Stromal cell of bone marrow (primary cell): ENCODE measurements at places on chromosomes 11 and 22.

DNA sequence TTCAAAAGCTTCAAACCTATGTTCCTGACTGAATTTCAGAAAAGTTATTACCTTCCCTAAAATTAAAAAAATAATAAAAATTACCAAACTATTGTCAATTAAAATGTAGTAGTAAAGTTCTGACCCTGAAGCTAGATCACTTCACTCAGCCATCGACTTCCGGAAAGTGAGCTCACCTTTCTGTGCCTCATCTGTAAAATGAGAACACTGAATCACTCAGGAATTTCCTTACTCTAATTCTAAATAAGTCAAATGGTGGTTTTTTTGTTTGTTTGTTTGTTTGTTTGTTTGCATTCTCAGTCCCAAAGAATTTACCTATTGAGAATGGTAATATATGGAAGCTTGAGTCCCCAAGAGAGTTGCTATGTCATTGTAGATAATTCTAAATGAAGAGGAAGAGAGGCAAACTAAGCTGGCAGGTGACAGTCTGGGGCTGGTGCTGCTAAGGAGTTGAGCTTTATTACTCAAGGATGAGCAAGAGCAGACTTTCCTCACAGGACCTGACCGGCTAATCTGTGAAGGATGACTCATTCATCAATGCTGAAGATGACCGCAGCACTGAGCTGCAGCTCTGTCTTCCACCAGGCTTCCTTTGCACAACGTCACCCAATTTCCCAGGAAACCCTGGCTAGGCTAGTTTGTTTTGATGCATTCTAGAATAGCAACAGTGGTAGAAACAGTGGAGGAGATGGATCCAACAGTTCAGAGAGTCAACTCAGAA, 248.8 kb downstream of the RAB38 start:
- peak; percentile 38 for DNase-seq

- DNase-seq: no peak
These were observed 5.0 kb upstream of the SERHL2 start for GRCh38 chr22:42548597-42549330.

DNA sequence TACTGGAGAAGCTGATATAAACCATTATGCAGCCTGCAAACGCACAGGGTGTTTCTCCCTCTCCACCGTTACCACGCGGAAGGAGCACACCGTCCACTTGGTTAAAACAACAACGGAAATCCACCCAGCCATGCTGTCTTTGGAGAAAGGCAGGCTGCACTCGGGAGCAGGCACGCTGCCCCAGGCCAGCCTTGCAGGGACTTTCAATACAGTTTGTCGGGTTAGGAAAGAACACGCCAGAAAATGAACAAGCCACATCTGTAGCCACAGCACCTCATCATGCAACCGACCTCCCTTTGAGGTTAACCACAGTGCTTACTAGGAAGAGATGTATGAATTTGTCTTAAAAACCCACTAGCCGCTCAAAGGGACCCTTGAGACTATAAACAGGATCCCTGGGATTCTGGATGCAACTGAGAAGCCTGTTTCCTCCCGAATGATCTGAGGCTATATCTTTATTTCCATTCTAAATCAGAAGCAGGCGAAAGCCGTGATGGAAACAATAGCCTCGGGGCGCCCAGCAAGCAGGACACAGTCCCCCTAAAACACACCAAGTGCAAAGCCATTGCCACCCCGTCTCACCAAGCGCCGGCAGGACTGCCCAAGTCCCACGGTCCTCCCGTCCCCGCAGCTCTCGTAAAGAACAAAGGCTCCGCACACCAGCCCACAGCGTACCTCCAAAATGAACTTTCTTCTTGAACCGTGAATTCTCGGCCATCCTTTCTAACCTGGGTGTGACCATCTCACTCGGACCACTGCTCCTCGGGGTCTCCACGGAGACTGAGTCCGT, 318.9 kb downstream of the CTTN start:
- DNase-seq: peak; percentile 22

GRCh38 chr22:30347255-30347892, 9.3 kb downstream of the SF3A1 start:
- no peak for DNase-seq

DNA sequence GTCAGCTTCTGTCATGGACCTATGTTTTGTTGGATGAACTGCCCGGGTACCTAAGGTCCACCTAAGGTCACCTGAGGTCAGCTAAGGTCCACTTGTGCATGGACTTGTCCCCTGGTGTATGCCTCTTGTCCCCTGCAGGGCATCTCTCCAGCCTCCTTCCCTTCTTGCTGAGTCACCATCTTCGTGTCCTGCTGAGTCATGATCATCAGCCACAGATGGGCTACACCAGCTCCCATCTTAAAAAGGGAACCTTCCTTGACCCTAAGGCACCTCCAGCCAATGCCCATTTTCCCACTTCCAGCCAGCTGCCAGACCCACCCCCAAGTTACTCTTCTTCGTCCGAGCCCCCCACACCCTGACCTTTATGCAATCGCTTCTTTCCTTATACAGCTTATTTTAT, 544.9 kb downstream of the TBC1D22A start:
- peak; percentile 11 for DNase-seq

GRCh38 chr11:124359566-124359965, 24.7 kb downstream of the OR8B2 start:
- no peak for DNase-seq

DNA sequence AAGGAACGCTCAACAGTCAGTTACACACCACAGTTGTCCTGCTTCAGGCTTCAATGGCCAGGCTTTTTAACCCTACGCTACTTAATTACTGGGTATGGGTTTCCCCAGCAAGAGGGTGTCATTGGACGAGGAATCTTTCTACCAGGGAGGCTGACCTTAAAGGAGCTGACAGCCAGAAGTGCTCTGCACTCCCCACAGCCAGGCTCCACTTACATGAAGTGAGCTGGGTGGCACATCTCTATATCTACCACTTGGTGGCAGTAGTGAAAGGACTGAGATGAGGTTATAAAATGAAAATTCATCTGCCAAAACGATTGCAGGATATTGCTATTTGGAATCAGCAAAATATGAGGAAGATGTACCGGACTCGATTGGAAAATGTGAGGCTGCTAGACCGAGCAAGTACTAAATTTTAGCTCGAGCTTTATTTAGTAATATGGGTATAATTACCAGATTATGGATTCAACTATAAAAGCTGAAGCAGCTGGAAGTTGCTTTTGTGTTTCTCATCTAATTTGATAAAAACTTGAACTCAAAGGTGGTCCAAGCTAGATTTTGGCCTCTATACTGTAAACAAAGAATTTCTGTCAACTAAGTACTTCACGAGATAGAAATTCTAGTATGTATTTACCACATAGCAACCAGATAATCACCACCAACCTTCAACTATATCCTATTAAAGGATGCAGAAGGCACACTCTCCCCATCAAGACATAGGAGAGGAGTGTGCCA, 53.9 kb upstream of the CEP126 start:
- peak; percentile 58 for DNase-seq

DNA sequence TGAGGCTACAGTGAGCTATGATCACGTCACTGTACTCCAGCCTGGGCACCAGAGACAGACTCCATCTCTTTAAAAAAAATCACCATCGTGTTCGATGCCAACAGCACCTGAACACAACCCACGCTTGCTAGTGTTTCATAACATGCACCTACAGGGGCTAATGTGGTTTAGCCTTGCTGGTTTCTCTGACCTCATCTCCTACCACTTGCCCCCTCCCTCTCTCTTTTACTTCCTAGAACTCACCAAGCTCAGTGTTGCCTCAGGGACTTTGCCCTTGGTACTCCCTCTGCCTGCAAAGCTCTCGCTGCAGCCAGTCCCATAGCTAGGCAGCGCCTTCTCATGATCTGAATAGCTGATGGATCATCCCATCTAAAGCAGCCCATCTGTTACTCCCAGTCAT, 99.8 kb downstream of the FBXO7 start:
- DNase-seq: no peak

- no peak for DNase-seq
These were observed 1.9 kb downstream of the BANF1 start for GRCh38 chr11:66004186-66004585.

GRCh38 chr22:29820961-29821290, 17.1 kb downstream of the ASCC2 start:
- DNase-seq: no peak

- no peak for DNase-seq
These were observed 197.0 kb upstream of the SORL1-AS1 start for GRCh38 chr11:121649798-121650197.
